CD4-positive, alpha-beta T cell (primary cell): ENCODE measurements at places on chromosomes 5 and 9.
A peak's percentile ranks its signal among the peaks of the same experiment; 100 is the strongest.

DNA sequence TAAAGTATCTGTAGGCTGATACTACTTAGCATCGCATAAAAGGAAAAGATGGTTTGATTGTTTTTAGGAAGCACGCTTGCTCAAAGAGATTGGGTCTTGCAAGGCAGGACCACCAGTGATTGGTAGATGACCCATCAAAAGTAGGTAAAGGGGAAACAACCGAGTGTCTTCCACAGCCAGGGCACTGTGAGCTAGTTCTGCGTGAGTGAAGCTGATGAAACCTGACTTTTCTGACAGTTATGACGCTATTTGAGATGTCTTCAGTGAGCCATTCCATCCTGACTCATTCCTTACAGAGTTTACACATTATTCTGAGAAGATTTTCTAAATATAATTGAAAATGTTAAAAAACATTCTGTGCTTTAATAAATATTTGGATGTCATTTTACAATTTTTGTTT lies 49.7 kb downstream of the BASP1 start:
- no peak for DNase-seq

GRCh38 chr5:178234121-178234749 lies 1.6 kb upstream of the PHYKPL start:
- no peak for DNase-seq

DNA sequence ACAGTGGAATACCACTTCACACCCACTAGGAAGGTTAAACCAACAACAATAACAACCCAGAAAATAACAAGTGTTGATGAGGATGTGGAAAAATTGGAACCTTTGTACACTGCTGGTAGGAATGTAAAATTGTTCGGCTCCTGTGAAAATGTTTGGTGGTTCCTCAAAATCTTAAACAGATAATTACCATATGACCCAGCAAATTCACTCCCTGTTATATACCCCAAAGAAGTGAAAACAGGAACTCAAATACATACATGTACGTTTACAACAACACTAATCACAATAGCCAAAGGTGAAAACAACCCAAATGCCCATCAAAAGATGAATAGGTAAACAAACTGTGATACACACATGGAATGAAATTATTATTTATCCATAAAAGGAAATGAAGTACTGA lies 178.5 kb upstream of the PHYKPL start:
- no peak for DNase-seq

DNA sequence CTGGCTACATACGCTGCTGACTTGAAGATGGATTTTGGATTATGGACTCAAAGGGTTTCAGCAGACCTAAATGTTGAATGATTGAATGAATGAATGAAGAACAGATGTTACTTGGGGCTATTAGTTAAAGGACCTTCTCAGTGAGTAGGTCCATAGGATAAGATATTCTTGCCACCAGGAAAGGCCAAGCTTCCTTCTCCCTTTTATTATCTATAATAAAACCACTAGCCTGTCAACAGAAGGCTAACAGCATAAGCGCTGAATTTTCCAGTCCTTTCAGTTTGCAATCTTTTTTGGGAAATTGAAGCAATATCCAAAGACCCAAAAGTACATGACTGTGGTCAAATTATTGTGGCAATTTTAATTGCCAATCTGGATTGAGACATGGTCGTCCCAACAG lies 113.3 kb downstream of the SV2C start:
- DNase-seq = no peak

DNA sequence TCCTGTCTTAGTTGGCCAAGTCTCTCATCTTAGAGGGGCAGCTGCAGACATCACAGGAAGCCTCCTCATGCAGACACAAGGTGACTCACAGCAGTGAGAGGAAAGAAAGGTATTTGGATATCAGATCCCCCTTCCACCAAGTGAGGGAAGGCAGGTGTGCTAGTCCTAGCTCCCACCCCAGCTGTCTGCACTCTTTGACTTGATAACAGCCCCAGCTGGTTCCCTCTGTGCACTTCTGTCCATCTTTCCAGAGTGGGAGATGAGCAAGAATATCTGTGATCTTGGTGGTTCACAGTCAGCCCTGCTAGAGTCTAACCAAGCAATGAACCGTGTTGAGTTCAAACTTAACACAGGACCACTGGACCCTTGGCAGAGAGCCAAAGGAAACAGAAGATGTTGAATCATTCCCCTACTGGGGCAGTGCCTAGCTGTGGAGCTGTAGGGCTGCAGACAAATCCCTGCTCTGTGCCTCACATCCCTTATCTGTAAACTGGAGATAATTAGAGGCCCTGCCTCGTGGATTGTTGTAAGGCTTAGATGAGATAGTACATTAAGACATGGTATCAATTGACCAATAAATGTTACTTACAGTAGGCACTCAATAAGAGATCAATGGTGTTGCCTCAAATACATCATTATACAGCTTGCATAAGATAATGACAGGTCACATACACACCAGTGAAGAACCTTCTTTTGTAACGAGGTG lies 39.1 kb downstream of the SH3RF2 start:
- no peak for DNase-seq

DNA sequence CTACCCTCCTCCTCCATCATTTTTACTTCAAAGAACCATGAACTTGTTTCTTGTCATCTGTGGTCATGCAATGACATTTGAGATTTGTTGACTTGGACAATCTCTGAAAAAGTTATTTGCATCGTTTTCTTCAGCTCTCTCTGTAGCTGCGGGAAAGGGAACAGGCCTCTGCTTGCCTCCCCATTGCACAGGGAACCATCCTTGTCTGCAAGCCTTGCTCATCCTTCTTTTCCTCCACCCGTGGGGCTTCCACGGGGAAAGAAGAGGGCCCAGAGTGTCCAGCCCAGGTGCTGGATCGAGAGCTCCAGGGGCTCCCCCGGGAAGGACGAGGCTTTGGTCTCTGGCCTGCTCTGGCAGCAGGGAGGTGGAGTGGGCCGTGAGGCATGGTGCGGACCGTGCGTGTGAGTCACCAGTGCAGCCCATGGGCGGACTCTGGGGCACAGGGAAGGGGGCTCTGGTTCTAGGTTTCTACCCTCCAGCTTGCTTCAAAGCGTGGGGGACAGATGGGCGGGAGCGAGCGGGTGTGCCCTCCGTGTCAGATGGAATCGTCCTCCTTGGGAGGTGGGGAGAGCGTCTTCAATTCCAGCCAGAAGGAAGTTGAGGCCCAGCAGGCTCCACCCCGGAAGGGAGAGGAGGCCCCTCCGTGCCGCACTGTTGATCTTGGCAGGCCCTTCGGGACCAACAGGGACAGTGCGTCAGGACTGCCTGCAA lies 6.0 kb upstream of the IRX4 start:
- no peak for DNase-seq

- DNase-seq = no peak
Measured at GRCh38 chr9:126844085-126844484, 16.4 kb upstream of the ZBTB34 start.

GRCh38 chr5:117594166-117594565 lies 1019.5 kb upstream of the SEMA6A start:
- DNase-seq = no peak

DNA sequence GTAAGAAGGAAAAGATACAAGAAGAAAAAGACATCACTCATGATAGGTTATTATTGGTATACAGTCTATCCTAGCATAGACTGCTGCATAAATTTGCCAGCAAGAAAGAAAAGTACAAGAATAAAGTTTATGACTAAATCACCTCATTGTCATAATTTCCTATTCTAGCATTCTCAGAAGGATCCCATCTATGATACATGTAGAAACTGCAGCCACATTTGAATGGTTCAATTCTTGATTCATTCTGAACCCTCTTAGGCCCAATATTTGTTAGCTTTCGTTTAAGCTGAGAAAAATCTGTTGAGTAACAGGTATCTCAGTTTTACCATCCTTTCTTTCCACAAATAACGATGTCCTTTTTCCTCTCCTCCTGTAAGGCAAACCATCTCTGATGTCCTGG lies 21.2 kb downstream of the INVS start:
- no peak for DNase-seq

- DNase-seq = no peak
Measured at GRCh38 chr9:13127131-13127530, 152.4 kb downstream of the MPDZ start.

- DNase-seq = no peak
Measured at GRCh38 chr5:102823441-102823874, 68.4 kb downstream of the PAM start.

DNA sequence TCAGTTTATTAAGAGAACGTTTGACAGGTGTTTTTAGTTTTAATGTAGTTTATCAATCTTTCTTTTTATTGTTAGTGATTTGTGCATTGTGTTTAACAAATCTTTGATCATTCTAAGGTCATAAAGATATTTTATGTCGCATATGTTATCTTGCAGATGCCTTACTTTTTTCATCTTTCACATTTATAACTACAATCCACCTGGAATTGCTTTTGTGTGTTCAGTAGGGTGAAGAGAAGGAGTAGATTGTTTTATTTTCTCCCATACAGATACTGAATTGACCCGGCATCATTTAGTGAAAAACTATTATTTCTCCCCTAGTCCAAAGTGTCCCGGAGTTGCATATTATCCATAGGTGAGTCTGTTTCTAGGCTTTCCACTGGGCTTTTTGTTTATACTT lies 179.4 kb upstream of the RGMB start:
- DNase-seq = no peak

- DNase-seq = peak; percentile 47
Measured at GRCh38 chr9:33129886-33130881, 37.0 kb downstream of the B4GALT1 start.

DNA sequence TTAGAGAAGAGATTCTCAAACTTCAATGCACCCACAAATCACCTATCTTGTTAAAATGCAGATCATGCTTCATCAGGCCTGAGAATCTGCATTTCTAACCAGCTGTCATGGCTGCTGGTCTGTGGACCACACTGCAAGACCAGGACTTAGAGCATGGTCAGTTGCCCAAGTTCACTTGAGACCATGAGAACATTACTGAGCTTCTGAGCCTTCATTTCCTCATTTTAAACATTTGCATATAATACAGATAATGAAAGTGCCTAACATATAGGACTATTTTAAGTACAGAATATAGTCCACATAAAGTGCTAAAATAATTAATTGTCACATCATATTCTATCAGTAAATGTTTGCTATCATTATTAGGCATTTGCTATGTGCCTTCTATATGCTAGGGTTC lies 260.8 kb upstream of the TNC start:
- no peak for DNase-seq

DNA sequence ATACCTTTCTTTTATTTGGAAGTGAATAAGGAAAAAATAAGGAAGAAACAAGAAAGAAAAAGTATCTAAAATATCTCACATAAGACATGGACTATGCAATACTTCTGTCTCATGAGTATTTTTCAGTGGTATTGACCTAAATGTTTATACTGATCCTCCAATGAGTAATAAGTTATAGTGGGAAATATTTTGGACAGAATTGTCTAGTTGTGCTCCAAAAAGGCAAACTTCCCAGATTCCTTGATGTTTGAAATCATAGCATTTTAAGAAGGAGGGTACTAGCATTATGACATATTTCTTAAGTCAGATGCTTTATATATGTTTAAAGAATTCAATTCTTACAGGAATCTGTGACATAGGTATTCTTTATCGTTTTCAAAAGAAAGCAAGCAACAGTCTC lies 34.5 kb upstream of the BASP1 start:
- DNase-seq = no peak

GRCh38 chr5:143835251-143835650 lies 23.3 kb downstream of the HMHB1 start:
- DNase-seq = no peak

GRCh38 chr9:137314561-137315560 lies 12.8 kb upstream of the NRARP start:
- DNase-seq = peak; percentile 2

DNA sequence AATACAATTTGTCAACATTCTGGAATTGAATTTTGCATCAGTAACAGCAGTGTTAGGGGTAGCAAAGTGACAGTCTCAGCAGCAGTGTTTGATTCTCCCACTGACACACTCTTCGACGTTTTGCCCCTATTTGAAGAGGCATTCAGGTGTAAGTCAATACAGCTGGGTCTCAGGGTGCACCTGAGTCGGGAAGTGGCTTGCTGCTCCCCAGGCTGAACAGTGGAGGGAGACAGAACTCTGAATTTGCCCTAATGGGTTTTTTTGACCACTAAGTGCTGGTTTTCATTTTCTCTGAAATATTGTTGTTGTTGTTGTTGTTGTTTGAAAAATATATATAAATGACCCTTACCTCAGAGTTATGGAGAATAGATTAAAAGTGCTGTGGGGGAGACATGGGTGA lies 223.2 kb downstream of the TLR4 start:
- DNase-seq = no peak

- DNase-seq = no peak
Measured at GRCh38 chr9:100377015-100377414, 24.3 kb upstream of the TEX10 start.

DNA sequence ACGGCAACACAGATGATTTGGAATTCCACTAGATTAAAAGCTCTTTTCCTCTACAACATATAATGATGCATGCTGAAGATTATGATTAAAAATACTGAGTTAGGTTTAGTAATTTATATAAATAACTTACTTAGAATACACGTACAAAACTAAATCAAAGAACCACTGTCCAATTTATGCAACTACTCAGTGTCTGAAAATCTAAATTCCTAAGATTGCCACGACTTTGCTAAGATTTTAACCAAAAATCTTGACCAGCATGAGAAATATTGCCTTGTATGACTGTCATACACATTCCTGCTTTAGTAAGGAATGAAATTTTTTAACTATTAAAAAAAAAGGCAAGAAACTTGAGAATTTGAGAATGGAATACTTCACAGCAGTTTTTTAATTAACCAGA lies 292.4 kb downstream of the ZNF608 start:
- no peak for DNase-seq

GRCh38 chr9:119005162-119005561 lies 364.1 kb downstream of the BRINP1 start:
- no peak for DNase-seq

DNA sequence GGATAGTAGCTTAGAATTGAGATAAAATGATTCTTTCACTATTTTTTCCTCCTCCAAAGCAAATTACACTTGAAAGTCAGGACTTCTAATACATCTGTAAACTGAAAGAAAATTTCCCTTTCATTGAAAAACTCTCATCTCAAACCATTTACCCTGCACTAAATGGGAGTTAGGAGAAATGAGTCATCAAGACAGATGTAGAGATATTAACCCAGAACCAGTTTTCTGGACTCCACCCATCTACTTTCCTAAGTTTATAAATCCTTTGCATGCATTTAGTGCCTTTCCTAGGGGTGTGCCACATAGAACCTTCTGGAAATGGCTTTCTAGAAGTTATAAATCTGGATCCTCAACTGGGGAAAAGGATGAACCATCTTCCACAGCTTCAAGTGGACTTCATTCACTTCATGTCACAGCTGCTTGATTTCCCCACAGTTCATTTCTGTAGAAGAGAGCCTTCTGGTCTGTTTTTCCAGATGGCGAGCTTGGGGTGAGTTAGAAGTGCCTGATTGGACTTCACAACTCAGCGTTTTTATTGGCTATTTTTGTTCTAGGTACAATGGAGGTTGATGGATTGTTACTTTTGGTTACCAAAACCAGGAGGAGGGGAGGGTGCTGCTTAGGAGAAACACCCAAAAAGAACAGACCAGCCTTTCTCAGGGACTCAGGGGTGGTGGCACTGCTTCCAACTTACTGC lies 72.5 kb upstream of the GPR151 start:
- DNase-seq = no peak
